ENCODE measurements at places on chromosomes 6 and 20.

DNA sequence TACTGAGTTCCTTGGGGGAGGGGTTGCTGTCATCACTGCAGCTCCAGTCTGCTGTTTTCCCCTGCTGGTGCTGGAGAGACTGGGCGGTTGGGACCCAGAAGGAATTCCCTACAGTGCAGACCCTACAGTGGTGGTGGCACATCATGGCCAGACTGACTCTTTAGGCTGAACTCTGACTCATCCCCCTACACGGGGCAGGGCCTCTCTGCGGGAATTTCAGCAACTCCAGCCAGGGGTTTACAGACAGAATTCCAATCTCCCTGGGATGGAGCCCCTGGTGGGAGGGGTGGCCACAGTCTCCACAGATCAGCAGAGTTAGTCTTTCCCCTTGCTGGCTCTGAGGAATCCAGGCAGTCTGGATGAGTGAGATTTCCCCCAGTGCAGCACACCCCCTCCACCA lies 46.9 kb upstream of the MAPK13 start:
- no peak for DNase-seq

GRCh38 chr6:140064366-140064765 lies 689.9 kb upstream of the CITED2 start:
- DNase-seq, result no peak

DNA sequence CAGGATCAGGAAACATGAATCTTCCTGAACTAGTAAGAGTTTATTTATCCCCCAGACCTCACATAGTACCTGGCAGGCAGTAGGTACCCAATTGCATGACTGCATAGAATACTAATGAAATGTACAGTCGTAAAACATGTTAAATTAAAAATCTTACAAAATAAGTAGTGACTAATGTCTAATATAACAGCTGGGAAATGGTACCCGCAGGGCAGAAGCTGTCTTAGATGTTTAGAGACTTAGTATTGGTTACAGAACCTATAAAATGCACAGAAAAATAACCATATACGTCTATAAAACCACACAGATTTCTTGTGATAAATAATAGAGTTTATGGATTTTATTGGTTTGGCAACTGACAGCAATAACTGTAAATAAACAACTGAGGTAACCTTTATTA lies 139.1 kb upstream of the GMDS start:
- no peak for DNase-seq

DNA sequence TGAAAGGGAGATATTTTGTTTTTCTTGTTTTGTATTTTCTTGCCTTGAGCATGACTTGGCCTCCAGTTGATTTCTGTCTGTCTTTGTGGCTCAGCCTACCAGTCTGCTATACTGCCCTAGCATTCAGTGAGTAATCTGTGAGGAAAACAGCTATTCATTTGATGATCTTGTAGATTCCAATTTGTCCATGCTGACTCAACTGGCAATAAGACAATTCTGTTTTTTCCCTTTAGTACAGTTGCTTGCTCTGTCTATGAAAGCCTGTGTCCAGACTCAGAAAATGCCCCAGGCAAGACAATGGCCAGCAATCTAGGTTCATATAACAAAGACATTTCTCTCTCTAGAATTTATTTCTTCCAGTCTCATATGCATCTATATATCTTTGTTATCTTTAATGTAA lies 10.9 kb upstream of the SOX4 start:
- DNase-seq, result no peak

DNA sequence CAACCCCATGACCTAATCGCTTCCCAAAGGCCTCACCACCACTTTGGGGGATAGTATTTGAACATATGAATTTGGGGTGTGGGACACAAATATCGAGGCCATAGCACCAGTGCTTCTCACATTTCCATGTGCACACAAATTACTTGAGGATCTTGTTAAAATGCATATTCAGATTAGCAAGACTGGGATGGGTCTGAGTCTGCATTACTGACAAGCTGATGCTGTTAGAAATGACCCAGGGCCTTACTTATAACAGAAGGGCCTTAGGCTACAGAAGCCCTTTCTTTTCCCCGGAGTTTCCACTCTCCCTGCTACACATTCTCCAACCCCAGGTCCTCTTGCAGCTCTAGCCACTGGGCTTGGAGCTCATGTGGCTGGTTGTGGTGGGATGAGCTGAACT lies 141.5 kb upstream of the LRFN2 start:
- no peak for DNase-seq

- DNase-seq, result no peak
Observed at GRCh38 chr6:43707767-43708166, 20.2 kb upstream of the MRPS18A start.

GRCh38 chr20:20084296-20084752 lies 32.0 kb downstream of the CFAP61 start:
- DNase-seq, result no peak

DNA sequence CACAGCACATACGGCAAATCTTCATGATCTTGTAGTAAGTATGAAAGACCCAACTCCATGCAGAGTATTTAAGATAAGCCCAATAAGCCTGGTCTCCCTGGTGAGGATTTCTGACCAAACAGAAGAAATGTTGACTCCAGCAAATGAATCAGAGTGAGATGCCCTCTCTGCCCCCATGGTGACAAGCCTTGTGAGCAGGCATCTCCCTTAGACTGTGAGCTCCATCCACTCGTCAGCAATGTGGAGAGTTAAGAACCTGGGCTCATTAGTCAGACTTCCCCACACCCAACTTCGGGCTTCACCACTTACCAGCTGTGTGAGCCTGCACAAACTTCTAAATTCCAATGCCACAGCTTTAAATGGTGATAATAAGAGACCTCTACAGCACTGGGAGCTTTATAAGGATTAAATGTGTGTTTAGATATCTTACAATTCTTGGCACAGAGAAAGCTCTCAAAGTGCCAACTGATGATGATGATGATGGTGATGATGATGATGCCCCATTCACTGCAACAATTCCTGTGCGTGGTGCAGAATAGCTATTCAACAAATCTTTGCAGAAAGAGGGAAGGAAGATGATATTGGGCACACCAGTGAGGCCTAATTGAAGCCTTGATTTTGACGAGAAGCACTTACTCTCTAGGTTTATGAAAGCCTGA lies 253.4 kb upstream of the TAB2 start:
- DNase-seq, result no peak

DNA sequence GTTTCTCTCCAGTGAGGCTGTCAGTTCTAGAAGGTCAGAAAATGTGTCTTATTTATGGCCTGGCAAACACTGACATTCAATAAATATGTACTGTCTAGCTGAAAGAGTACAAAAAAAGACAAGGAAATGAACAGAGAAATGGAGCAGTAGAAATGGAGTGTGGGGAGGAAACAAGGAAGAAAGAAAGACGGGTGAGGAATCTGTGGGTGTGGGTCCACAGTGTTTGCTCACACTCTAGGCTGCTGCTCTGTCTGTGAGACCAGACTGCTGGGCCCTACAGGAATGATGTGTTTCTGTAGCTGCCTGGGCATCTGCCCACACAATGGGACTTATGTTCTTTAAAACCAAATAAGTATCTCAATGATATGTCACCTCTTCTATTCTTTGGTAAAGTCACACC lies 114.2 kb downstream of the MOXD1 start:
- DNase-seq, result no peak

GRCh38 chr6:3336859-3337515 lies 78.2 kb downstream of the PSMG4 start:
- DNase-seq, result no peak

DNA sequence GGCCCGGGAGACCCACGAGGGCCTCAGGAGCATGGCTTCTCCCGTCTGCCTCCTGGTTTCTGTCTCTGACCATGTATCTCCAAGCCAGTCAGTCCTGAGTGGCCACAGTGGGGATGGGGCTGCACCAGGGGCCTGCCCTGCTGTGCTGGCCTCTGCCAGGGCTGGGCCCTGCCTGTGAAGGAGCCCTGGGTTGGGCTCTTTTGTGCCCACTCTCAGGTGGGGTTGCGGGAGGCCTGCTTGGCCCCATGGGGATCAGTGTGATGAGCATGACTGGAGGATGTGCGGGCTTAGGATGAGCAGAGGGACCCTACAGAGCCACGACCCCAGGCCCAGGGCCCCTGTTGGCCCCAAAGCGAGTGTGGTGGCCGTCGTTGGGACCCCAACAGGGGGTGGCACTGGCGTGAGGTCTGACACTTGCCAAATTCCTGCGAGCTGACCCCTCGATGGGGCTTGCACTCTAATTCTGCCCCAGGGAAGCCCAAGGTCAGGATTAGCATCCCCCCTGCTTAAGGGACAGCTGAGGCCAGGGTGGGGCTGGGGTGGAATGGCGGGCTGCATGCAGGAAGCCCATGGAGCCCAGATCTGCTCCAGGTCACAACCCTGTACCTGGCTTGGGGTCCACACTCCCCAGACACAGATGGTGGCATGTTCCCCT lies 90.0 kb upstream of the BHLHE23 start:
- DNase-seq, result no peak

DNA sequence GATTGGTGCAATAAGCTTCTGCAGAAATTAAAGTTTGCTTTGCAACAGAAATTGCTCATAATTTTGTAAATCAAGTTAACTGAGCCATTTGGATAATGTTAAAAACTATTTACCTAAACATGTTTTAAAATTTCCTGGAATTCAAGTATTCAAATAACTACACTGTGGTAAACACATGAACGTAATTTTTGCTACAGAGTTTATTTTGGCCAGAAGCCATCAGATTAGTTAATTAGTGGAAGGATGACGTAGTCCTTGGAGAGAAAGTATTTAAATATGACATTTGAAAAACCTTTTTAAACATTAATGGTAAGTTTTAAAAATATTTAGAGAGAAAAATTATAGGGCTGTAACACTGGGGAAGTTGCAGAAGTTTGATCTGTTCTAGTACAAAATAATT lies 121.2 kb upstream of the UST start:
- no peak for DNase-seq

GRCh38 chr6:96704713-96705112 lies 132.6 kb downstream of the GPR63 start:
- DNase-seq, result no peak

DNA sequence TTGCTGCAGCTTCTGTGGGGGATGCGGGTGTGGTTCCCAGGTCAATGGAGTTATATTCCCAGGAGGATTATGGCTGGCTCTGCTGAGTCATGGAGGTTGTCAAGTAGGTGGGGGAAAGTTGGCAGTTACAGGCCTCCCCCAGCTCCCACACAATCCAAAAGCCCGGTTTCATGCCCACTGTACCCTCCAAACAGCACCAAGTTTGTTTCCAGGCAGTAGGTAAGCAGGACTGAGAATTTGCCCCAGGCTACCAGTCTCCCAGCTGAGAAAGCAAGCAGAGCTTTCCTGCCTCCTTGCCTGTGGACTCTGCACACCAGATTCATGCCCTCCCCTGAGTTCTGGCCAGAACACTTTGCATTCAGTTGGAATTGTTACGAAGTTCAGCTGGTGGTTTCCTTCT lies 578.2 kb downstream of the MEI4 start:
- DNase-seq, result no peak

All from keratinocyte (primary cell).